HEK293T (cell line): ENCODE measurements at places on chromosomes 7 and 10.

DNA sequence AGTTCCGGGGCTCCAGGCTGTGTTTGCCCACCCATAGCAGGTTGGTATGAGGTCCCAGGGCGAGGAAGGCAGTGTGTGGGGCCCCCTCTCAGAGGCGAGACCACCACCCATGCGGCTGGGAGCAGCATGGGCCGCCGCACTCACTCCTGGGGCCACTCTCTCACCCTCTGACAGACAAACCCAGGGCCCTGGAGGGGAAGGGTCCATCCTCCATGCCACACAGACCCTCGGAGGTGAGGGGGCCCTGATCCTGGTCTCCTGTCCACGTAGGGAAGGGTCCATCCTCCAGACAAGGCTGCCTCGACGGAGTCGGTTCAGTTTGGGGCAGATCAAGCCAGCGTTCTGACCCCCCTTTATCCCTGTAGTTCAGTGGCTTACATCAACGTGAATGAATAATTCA is 230.8 kb downstream of the ELFN1 start:
- DNase-seq = no peak

- DNase-seq = no peak
Observed at GRCh38 chr7:18958627-18959026, 158.8 kb downstream of the TWIST1 start.

DNA sequence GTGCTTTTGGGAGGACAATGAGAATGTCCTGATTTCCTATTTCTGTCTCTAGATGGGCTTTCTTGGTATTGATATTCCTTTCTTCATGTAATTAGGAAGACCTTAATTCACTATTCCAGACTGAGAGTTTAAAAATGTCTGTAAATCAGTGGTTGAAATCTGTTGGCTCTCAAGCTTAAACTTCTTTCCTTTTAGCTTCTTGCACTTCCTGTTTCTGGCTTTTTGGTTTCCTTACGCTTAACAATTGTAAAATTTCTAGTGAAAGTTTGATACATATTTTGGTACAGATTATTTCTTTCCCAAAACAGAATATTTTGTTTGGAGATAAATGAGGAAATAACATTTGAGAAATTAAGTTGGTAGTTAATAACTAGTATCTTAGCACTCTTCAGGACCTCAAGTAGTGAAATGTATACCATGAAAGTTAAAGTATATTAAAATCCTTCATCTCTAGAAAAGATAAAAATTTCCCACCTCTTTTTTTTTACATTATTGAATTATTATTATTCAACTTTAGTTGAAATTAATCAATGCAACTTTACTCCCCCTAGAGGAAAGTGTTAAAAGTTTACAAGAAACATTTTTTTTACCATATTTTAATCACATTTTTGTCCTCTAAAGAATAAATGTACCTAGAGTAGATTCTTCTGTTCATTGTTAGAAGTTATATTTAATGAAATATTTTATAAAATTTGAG is 137.2 kb downstream of the PHTF2 start:
- DNase-seq = no peak

DNA sequence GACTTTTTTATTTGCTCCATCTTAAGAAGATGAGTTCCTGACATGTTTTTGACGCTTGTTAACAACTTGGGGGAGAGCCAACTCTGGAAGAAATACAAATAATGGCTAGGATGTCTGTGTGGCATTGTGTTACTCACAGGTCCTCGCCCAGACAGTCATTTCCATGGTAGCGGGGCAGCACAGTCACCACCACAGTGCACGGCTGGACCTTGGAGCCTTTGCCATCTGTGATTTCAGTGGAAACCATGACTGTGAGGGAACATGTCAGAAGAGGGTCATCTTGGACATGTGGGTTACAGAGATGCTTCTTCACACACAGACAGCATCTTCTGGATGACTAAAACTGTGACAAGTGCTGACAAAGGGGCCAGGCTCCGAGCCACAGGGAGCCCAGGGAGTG is 74.5 kb downstream of the PKD1L1 start:
- no peak for DNase-seq

- DNase-seq = no peak
Observed at GRCh38 chr7:54674891-54675290, 84.1 kb downstream of the SEC61G start.

DNA sequence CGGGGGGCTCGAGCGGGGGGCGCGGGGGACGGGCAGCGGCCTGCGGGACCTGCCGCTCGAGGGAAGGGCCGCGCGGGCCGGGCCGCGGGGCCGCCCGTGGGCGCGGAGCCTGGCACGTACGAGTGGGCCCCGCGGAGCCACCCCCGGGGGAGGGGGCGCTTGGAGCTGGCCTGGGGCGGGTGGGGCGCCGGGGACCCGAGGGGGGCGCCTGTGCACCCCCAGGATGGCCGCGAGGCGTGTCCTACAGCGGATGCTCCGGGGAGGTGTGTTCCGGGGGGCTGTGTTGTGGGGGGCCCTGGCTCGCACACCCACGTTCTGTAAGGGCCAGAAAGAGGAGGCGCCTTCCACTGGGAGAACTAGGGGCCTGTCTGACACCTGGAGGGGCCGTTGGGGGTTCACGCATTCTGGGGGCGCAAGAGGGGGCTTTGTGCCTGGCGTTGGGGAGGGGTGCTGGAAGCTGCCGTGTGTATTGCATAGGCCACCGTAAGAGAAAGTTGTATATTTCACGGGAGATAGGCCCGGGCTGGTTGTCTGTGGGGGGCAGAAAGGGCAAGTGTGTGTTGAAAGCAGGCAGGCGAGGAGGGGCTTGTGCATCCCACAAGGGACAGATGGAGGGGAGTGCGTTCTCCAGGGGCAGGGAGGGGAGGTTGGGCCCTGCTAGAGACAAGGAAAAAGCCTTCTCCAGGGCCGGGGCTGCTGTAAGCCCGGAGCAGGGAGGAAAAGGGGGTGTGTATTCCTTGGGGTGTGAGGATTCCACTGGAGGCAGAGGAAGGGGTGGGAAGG is 663 bp downstream of the VPS37D start:
- no peak for DNase-seq

GRCh38 chr7:88355011-88355410 is 48.3 kb upstream of the STEAP4 start:
- no peak for DNase-seq

DNA sequence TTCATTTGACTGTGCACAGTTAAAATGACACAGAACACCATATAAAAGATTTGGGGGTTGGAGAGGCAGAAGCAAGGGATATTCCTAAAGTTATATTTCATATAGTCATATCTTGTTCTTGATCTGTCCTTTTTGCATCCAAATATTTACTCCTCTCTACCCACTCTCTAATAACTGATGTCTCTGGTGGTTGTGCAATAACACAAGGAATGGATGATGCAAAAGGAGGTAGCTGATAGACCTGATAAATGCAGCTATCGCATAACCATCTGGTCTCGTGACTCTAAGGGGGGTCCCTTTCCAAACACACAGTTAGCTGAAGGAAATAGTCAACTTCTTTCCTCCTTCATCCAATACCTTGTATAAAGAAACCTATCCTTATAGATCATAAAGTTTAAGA is 123.1 kb downstream of the POLR1F start:
- DNase-seq = no peak

GRCh38 chr7:91293136-91293535 is 28.9 kb downstream of the FZD1 start:
- no peak for DNase-seq

GRCh38 chr10:16867556-16867955 is 50.3 kb upstream of the RSU1 start:
- no peak for DNase-seq

DNA sequence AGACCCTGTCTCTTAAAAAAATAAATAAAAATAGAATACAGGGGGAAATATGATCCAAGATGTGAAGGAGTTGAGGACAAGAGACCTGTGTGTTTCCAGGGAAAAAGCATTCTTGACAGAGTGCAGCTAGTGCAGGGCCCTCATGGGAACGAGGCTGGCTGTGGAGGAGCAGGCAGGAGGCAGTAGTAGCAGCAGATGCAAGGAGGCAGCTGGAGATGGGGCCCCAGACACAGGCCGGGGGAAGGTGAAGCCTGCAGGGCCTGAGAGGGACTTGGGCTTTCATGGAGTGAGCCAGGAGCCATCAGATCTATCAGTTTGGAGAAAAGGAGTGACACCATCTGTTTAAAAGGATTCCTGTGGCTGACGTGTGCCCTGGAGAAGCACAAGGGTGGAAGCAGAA is 71.4 kb upstream of the ZNF438 start:
- no peak for DNase-seq

DNA sequence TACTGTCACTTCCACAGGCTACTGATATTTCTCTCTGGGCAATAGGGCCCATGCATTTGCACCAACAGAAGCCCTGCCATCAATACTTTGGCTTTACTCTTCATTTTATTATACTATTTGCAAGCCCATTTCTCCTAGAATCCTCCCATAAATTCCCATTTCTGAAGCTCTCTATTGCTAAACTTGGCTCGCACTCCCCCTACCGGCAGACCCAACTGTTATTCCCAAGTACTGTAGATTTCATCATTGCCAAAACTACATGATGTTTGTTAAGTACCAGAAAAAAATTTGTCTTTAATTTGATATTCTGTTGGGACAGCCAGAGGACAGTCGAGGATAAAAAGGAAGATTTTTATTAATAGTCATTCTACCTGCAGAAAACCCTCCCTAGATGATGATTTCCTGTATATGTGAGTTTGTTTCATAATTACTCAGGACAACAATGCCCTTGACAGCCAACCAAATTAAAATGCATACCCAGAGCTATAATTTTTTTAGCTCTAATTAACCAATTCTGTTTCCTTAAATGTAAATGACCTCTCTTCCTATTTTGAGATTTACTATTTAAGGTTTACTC is 298.6 kb downstream of the REEP3 start:
- peak; percentile 37 for DNase-seq

- DNase-seq = no peak
Observed at GRCh38 chr7:37429435-37429791, 19.3 kb downstream of the ELMO1 start.

- DNase-seq = no peak
Observed at GRCh38 chr7:14835384-14835783, 67.2 kb downstream of the DGKB start.

DNA sequence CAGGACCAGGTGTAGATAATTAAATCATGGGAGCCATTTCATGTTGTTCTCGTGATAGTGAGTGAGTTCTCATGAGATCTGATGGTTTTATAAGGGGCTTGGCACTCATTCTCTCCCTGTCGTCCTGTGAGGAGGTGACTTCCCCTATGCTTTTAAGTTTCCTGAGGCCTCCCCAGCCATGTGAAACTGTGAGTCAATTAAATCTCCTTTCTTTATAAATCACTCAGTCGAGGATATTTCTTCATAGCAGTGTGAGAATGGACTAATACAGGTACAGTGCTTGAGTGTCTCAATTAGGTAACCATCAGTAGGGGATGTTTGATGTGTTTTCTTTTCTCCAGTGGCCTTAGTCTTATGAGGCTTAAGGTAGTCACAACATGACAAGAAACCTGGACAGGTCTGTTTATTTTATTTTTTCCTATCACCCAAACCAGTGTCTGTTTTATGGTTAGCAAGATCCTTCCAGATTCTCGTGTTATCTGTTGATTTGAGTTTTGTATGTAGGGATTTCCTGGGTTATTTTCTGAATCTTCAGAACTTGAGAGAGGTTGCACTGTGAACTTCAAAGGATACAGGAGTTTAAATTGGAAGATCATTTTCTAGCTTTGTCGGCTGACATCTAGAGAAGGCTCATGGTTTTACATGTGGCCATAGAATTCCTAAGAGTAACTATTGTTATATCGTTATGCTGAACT is 32.1 kb downstream of the UMAD1 start:
- no peak for DNase-seq

GRCh38 chr7:75776295-75776971 is 4.4 kb upstream of the CCL26 start:
- DNase-seq = no peak

DNA sequence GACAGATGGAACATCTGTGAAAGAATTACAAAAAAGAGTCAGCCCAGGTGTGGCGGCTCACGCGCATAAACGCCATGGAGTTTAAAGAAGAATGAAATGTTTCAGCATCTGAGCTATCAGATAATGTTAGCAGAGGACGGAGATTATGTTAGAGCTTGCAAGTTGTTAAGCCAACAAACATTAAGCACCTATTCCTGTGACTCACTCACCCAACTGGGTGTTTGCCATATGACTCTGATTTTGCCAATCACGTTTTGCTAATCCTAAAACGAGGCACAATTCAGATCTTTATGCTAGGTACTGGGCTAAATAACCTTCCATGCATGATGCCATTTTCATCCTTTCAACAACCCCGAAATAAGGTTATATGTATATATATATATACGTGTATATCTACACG is 29.0 kb upstream of the CCNY start:
- DNase-seq = no peak

DNA sequence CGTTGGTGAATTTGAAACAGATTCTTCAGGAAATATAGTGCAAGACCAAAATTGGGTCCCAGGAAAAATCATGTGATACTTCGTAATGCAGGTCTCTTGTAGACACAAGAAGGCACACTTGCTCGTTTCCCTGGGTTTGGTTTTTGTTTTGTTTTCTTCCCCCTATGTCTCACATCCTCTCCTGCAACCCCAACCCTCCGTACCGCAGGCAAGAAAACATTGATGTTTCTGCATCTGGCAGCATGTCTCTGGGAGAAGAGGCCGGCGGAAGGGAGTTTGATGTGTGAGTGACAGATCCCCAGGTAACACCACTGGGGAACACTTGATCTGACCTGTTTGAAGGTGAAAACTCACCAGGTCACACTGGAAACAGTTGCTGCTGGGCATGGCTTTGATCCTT is 718.5 kb downstream of the AUTS2 start:
- no peak for DNase-seq

- no peak for DNase-seq
Observed at GRCh38 chr7:46421441-46422230, 500.6 kb upstream of the IGFBP3 start.

DNA sequence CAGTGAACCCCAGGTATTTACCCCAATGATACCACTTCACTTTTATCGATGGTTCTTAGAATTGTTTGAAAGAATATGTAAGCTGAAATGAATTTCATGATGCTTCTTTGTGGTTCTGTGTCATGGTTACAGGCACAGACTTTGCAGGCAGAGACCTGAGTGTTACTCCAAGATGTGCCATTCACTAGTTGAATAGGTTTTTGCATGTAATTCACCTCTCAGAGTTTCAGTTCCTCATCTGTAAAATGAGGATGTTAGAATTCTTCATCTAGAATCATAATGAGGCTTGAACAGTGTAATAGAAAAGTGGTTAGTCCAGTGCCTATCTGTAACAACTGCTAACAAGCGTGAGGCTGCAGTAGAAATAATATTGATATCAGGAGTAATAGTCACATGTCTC is 54.6 kb downstream of the VSTM2A start:
- no peak for DNase-seq

- no peak for DNase-seq
Observed at GRCh38 chr7:24912874-24913514, 67.0 kb downstream of the OSBPL3 start.

- no peak for DNase-seq
Observed at GRCh38 chr10:106338486-106338885, 826.0 kb downstream of the SORCS1 start.

- DNase-seq = no peak
Observed at GRCh38 chr7:28163949-28164348, 16.6 kb downstream of the JAZF1 start.

DNA sequence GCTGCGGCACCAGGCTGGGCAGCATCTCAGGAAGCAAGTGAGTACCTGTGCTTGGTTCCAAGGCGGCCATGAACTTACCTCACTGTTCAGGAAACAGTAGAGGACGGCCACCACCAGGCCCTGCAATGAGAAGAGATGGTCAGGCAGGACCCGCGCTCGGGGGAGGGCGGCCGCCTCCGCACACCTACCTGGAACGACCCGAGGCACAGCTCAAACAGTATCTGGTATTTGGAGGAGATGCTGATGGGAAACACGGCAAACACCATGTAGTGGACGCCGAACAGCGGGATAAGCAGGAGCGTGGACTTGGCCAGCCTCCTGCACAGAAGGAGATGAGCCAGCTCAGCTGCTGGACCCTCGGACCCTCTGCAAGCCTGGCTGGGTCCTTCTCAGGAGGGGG is 112.9 kb downstream of the VIPR2 start:
- DNase-seq = no peak
